Sciatic nerve (tissue), 2 donors: ENCODE measurements at places on chromosomes 2 and 18.

DNA sequence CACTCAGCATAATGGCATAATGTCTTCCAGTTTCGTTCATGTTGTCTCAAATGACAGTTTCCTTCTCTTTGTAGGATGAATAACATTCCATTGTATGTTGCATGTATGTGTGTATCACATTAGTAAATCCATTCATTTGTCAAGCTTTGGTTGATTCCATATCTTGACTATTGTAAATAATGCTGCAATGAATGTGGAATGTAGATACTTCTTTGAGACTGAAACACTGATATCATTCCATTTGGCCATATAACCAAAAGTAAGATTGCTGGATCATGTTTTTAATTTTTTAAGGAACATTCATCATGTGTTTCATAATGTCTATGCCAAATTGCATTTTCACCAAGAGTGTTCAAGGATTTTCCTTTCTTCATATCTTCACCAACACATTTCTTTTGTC is 1711.4 kb upstream of the PIK3C3 start:
- DNase-seq = no peak

DNA sequence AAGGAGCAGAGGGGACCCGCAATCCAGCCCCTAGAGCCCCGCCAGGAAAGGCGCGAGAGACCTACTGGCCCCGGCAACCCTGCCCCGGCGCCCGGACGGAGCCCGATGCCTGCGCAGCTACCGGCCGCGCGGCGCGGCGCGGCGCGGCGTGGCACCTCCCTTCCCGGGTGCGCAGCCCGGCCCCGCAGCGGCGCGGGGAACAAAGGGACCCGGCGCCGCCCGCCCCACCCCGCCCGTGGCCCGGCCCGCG is 307 bp downstream of the CDH2 start:
- no peak for DNase-seq

DNA sequence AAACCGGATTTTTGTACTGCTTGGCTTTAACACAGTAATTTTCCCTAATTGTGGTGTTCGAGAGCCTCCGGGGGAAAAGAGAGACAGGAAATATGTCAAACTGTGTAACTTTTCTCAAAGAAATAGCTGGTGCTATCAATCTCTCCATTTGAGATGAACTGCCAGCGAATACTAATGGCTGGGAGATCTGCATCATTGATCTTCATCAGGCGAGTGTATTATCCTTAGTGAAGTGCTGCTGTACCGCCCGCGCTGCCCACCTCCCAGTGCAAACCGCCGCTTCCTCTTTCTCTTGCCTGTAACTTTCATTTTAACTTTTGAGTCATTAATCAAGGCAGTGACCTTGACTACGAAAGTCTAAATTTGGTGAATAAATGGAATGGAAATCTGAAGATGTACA is 246.1 kb upstream of the ST6GAL2 start:
- no peak for DNase-seq

GRCh38 chr2:58101500-58101899 is 54.9 kb downstream of the VRK2 start:
- no peak for DNase-seq

GRCh38 chr2:167114018-167114417 is 225.7 kb downstream of the XIRP2 start:
- no peak for DNase-seq
